ENCODE measurements at places on chromosomes 7 and 10.

GRCh38 chr10:112533916-112534315 is 86.9 kb downstream of the VTI1A start:
- DNase-seq, result no peak

GRCh38 chr10:124619802-124620490 is 124.2 kb downstream of the FAM53B start:
- no peak for DNase-seq

GRCh38 chr7:93316730-93317129 is 84.6 kb downstream of the VPS50 start:
- no peak for DNase-seq

DNA sequence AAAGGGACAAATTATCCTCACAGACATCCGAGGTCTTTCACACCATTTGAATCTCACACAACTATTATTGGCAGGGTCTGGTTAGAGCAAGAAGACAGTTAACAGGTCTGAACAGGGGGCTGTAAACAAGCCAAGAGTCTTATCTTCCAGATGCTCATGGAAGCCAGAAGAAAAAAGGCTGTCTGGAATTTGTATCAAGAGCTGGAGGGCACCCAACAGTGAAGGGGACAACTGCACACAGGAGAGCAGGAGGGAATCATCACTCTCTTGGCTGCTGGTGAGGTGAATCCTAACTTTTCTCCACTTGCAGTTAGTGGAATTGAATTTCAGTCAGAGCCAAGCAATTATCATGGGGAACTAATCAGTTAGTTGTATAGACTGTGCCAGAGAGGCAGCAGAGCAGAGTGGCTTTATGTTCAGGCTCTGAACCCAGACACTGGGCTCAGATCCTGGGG is 880.2 kb upstream of the AUTS2 start:
- DNase-seq, result peak; percentile 56

- DNase-seq, result peak; percentile 89
Measured at GRCh38 chr7:105621617-105622016, 40.3 kb upstream of the EFCAB10 start.
